ENCODE measurements at places on chromosomes 1 and 21.

GRCh38 chr1:61420909-61421835, 303.8 kb downstream of the TM2D1 start:
- DNase-seq = no peak

- no peak for DNase-seq
Measured at GRCh38 chr1:204384636-204385352, 25.1 kb upstream of the PLEKHA6 start.

DNA sequence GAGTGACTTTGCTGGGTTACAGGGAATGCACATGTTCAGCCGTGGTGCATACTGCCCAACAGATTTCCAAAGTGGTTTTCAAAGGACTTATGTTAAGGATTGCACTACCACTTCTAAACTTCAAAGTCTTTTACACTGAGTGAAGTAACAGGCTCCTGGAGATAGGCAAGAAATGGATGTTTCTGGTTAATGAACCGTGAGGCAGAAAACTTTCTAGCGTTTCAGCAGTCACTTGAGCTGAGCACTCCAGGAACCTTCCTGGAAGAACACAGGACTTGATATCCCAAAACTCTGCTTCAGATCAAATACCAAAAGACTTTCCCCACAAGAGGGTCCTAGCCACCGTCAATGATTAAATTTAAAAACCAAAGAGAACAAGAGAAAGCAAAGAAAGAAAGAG, 74.3 kb upstream of the ATP1A1 start:
- no peak for DNase-seq

GRCh38 chr1:247210062-247210375, 38.2 kb upstream of the ZNF124 start:
- DNase-seq = no peak

Data from GM13977 (cell line).